ENCODE measurements at places on chromosomes 7 and 10.

GRCh38 chr10:46528675-46529615, 27.5 kb downstream of the GPRIN2 start:
- no peak for DNase-seq

DNA sequence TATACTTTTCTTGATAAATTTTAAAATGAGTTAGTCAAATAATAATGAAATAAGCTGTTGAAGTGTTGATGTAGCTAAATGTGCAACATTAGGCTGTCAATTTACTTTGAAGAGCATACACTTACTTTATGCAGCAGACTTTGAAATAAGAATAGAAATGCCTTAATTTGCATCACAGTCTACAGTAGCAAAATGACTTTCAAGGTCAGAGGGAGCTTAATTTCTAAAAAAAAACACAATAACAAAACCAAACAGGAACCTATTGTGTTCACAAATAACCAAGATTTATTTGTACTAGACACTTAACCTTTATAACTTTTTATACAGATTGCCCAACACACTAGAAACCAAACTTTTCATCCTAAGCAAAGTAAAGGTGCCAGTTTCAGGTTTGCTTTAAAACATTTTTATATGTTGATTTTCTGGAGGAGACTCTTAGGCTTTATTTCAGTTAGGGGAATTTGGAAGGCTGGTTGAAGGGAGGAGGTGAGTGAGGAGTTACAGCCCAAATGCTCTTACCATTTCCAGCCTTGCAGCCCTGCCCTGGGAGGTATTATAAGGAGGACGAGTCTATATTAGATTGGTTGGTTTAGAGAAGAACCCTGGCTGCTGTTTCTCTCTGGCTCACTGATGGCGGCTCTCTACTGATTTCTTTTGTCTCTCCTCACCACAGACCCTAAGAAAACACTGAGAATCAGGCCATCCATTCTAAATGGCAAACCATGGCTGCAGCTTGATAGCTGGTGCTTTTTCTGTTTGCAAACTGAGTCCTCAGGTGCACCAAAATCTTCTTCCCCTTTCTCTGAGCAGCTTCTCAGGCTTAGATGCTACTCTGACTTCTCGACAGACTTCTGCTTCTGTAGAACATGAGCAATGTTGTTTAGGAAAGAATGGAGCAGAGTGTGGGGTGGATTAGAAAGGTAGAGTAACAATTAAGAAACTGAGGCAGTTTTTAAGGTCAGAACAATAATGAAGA, 55.2 kb upstream of the RPA3 start:
- no peak for DNase-seq

- DNase-seq: peak; percentile 21
Measured at GRCh38 chr10:2942938-2943337, 124.4 kb upstream of the PFKP start.

DNA sequence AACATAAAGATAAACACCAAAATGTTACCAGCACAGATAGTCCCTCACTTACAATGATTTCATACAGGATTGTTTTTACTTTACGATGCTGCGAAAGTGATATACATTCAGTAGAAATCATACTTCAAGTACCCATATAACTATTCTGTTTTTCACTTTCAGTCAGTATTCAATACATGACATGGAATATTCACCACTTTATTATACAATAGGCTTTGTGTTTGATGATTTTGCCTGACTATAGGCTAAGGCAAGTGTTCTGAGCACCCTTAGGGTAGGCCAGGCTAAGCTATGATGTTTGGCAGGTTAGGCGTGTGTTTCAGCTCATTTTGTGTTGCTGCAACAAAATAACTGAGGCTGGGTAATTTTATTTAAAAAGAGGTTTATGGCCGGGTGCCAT, 155.0 kb downstream of the RTKN2 start:
- DNase-seq: no peak

DNA sequence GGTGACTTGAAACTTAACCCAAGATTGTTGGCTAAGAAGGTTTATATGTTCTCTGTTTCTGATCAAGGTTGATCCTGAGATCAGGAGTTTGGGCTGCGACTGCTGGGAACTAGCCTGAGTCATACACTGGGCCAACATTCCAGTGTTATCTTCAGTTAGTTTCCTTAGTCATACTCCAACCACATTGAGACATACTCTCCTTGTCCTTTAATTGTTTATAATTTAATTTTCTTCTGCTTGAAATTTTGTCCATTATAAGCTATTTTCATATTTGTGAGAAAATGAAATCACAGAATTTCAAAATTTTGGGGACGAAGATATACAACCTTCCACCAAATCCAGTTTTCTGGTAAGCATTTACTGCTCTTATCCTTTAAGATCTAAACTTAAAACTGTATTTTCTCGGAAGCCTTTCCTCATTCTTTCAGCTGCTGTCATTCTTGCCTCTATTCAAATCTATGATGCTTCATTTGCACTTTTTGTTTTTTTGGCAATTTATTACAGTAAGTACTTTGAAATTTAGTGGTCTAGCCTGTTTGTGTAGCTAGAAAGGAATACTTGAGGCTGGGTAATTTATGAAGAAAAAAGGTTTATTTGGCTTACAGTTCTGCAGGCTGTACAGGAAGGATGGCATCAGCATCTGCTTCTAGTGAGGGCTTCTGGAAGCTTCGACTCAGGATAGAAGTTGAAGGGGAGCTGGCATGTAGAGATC, 63.4 kb upstream of the POT1 start:
- DNase-seq: peak; percentile 79

DNA sequence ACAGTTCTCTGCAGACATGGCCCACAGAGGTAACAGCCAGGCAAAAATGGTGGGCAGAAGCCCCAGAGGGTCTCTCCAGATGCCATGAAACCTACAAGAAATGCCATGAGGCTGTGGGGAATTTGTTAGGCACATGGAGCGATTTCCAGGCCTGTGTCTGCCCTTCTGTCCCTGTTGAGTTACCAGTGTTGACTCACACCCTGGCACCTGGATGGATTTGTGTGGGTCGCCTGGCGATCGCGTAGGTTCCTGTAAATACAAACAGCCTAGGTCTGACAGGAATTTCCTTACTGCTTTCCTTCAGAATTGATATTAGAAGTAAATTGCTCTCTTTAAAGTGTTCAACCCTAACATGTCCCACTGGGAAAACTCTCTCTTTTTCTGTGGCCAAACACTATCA, 164.9 kb upstream of the EEPD1 start:
- DNase-seq: no peak

DNA sequence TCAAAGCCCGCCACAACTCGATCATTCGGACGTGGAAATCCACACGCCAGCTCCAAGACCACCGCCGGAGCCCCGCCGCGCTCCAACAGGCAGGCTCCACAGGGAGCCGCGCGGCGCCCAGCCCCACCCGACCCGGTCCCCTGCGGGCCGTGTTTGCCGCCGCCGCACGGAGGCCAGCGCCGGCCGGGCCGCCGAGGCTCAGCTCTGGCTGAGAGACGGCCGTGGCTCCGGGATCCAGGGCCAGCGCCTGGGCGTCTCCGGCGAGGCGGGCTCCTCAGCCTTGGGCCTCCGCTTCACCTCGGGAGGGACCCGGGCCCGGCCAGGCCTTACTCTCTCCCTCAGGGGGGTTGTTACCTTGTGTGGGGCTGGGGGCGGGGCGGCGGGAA, 333 bp downstream of the SMNDC1 start:
- peak; percentile 43 for DNase-seq

GRCh38 chr7:145812218-145812617, 304.4 kb upstream of the CNTNAP2 start:
- DNase-seq: no peak

- DNase-seq: peak; percentile 34
Measured at GRCh38 chr10:110335314-110336064, 30.8 kb upstream of the SMNDC1 start.

GRCh38 chr10:93346694-93347093, 135.4 kb downstream of the MYOF start:
- peak; percentile 32 for DNase-seq

DNA sequence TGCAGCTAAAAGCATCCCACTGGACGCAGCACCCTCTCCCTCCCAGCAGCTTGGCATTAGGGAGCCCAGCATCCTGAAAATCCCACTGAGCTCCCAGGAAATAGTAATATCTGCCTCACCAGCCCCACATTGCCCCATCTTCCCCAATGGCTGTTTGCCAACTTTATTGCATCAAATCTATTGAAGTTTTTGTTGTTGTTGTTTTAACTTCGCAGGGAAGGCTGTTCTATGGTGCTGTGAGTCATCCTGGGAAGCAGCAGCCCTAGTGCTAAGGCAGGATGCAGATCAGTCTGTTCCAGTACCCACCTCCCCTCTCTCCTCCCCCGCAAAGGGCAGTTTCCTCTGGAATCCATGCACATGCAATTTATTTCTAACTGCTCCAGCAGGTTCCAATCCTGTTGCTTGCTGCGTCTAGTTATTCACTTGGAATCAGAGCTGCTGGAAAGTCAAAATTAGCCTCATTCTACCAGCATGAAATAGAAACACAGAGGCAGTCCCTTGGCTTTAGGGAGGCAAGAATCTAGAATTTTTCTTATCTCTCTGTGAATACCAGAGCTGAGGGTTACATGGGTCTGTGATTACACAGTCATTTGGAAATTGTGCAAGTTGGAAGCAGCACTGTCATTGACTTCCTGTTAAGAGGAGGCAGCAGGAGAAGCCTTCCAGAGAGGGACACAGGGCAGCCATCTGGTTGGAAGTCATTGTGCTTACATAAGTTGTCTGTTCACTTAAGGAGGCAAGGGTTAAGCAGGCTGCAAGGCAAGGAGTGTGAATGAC, 115.9 kb upstream of the CACUL1 start:
- DNase-seq: peak; percentile 84

DNA sequence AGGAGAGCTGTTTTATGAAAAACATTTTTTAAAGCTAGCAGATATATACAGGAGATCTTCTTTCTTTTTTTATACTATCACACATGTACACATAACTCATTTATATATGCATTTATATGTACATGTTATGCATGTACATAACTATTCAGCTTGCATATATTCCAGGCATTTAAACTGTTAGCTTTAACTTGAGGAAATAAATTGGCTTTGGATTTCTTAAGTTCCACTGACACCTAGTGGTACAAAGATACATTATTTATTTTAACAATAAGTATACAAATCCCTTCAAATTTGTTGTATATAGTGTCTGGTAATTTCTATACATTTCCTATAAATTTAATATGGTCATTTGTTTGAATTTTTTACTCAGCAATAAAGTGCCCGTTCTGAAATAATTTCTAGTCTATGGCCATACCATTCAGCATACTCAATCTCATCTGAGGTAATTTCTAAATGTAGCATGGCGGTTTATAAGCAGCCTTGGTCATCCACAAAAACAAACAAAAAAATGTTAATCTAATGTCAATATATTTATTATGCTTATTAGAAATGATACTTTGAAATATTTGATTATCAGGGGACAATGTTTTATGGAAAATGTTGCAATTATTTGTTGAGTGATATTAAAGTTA, 11.6 kb downstream of the ZDHHC6 start:
- peak; percentile 68 for DNase-seq

GRCh38 chr7:117659531-117660011, 179.7 kb downstream of the CFTR start:
- no peak for DNase-seq

GRCh38 chr7:45893996-45894664, 5.8 kb downstream of the IGFBP1 start:
- no peak for DNase-seq

GRCh38 chr10:30940256-30940655, 91.4 kb downstream of the ZNF438 start:
- no peak for DNase-seq

DNA sequence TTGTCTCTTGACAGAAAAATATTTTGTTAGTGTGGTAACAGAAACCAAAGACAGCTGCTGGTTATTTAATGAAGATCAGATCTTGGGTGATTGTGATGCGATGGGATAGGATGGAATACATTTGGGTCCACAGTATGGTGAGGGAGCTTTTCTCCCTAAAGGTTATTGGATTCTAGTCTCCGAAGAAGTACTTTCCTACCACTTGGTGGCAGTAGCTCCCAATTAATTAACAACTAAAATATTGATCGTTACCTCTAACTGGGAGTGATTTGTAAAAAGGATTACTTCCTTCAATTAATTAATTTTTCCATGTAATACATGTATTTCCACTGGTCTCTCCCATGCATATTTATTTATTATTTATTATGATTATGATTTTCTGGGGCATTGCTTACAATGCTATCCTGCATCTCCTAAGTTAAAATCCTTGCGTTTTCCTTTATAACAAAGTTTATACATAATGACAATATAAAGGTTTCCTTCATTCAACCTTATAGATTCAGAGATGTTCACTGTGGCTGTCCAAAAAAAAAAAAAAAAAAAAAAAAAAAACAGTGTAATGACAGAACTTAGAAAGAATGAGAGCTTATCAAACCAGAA, 25.6 kb downstream of the TMEM196 start:
- peak; percentile 66 for DNase-seq

GRCh38 chr10:120318862-120319261, 138.2 kb upstream of the PLPP4 start:
- no peak for DNase-seq

DNA sequence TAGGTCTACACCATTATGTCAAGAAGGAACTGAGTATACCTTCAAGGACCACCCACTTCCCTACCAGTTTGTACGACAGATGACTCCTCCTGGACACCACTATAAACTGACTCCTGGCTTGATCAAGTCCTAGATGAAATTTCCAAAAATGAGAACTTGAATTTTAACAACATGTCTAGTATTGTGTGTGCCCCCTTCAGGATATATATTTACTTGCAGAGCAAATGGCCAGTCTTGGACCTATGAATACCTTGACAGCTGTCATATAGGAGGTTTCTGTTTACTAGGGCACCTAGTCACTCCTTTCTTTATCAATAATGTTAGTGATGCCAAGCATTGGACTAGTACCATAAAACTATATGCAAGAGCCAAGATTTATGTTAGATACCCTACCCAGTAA, 94.1 kb upstream of the TMEM26 start:
- DNase-seq: peak; percentile 4

- no peak for DNase-seq
Measured at GRCh38 chr7:74672343-74672915, 14.9 kb downstream of the GTF2I start.

DNA sequence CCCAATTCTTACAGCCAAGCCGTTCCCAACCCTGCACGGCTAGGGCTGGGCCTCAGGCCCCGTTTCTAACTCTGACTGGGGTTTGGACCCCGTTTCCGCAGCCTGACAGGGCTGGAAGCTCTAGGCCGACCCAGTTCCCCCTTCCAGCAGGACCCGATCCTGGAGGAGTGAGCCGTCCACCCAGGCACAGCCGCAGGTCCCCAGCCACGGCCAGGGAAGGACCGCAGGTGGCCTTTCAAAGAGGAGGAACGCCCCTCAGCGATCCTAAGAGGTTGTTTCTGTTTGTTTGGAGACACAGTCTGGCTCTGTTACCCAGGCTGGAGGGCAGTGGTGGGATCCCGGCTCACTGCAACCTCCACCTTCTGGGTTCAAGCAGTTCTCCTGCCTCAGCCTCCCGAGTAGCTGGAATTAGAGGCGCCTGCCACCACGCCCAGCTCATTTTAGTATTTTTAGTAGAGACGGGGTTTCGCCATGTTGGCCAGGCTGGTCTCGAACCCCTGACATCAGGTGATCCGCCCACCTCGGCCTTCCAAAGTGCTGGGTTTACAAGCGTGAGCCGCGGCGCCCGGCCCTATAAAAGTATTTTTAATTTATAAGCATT, 778 bp upstream of the GET4 start:
- no peak for DNase-seq
